Kidney glomerular epithelial cell (primary cell): ENCODE measurements at places on chromosomes 4 and X.
A peak's percentile ranks its signal among the peaks of the same experiment; 100 is the strongest.

DNA sequence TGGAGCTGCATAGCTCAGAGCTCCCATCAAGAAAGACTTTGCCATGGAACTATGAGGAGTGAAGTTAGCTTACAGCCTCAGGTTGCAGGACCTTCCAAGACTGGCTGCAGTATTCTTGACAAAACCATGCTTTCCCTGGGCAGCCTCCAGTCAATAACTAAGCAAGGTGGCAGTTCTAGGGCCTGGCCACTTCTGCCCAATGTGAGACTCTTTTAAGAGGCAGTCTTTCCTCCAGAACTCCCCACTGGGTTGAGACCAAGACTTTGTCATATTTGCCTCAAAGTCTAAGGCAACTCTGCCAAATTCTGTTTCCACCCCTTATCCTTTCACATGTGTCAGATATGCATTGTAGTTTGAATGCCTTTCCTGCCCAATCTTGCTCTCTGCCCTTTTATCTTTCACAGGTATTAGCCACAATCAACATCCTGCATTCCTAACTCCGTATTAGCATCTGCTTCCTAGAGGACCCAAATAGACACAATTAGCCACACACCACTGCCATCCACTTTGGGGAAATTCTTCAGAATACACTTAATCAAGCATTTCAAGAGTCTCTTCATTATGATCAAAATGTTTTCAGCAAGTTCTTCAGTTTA lies 17.7 kb upstream of the SLC25A43 start:
- no peak for DNase-seq

DNA sequence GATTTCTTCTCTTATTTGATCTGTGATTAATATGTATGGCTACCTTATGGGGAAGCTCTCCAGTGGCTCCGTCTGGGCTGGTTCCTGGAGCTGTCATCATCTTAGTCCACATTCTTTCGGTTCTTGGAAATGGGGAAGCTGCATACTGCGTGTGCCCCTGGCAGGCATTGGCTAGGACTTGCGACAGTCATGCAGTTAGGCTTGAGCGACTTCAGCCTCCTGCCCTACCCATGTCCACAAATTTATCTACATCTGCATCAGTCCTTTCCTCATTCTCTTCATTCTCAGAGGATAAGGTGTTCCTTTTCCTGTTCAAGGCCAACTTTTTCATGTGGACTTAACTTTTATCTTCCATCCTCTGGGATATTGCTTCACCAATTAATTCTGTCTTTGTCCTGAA lies 214.2 kb downstream of the RELL1 start:
- peak; percentile 45 for DNase-seq

DNA sequence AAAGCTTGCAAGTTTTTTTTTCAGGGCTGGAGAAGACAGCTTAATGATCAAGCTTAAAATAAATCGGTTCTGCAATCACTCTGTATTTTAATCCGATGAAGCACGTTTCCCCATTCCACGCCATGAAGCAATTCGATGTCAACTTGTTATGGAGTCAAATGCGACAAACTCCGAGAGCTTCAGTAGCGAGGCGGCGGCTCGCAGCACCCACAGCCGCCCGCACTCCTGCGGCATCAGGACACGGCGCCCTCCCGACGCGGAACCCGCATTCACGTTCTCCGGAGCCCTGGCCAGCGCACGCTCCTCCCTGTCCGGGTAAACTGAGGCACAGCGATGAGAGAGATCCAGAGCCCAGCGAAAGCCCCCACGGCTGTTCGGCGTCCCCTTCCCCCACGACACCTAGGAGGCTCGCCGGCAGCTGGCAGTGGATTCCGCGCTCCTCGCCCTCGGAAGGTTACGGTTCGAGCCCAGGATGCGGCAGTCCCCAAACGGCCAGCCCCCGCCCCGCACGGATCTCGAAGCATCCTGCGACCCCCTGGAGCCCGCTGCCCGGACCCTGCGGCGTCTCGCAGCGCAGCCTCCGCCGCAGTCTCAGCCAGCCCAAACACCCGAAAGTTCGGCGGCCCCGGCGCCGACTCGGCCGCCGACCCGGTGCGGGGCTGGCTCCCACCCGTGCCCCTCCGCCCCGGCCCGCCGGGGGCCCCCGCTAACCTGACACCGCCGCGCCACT lies 507 bp downstream of the MFAP3L start:
- DNase-seq, result no peak

- DNase-seq, result no peak
Measured at GRCh38 chrX:125219852-125220251, 99.8 kb upstream of the TEX13C start.

GRCh38 chr4:13694256-13694655 lies 66.7 kb upstream of the BOD1L1 start:
- no peak for DNase-seq

GRCh38 chrX:113124693-113125092 lies 284.1 kb upstream of the AMOT start:
- no peak for DNase-seq

GRCh38 chrX:40671126-40671525 lies 23.8 kb upstream of the CXorf38 start:
- DNase-seq, result no peak
